Glomerular endothelial cell (primary cell): ENCODE measurements at places on chromosomes 12 and 14. TPM values are rescaled to one million over a fixed set of nuclear protein-coding genes. Genes with fewer than 3 reads are reported as not detected.

The COCH gene
- total RNA-seq, result 1.1 and 1.8 TPM in 2 replicates

The TAS2R13 gene
- total RNA-seq, result 2.7 TPM in 1 of 2 replicates, not detected in the other

The CIROP gene
- total RNA-seq, result not detected in 2 replicates

The ZC3H10 gene
- total RNA-seq, result 3.0 and 4.1 TPM in 2 replicates

The IQSEC3 gene
- 0.15 and 0.18 TPM in 2 replicates for total RNA-seq

The SLC8B1 gene
- total RNA-seq, result 23.7 and 29.1 TPM in 2 replicates

The NFKBIA gene
- total RNA-seq, result 108 and 316 TPM in 2 replicates

The HOXC6 gene
- total RNA-seq, result 0.10 and 0.70 TPM in 2 replicates

The LTBR gene
- total RNA-seq, result 177 and 186 TPM in 2 replicates

The OR4E2 gene
- total RNA-seq, result not detected in 2 replicates

The PRH2 gene
- total RNA-seq, result not detected in 2 replicates

The TMPRSS12 gene
- not detected in 2 replicates for total RNA-seq

The ZDHHC22 gene
- total RNA-seq, result not detected in 2 replicates

The SCARB1 gene
- total RNA-seq, result 32.4 and 35.2 TPM in 2 replicates

The GSC gene
- not detected in 2 replicates for total RNA-seq

The TEX52 gene
- total RNA-seq, result not detected in 2 replicates

The FAM222A gene
- total RNA-seq, result 0.99 and 1.0 TPM in 2 replicates

The TUNAR gene
- not detected in 2 replicates for total RNA-seq

The CLEC2B gene
- 31.2 and 51.1 TPM in 2 replicates for total RNA-seq

The BCL11B gene
- 0.18 TPM in 1 of 2 replicates, not detected in the other for total RNA-seq

The CD4 gene
- total RNA-seq, result not detected in 2 replicates

The GPR65 gene
- total RNA-seq, result not detected in 2 replicates

The C3AR1 gene
- 0.44 TPM in 1 of 2 replicates, not detected in the other for total RNA-seq

The C12orf54 gene
- total RNA-seq, result not detected in 2 replicates

The C12orf56 gene
- not detected in 2 replicates for total RNA-seq

The PLCZ1 gene
- not detected in 2 replicates for total RNA-seq

The PA2G4 gene
- total RNA-seq, result 113 and 125 TPM in 2 replicates

The GPR132 gene
- total RNA-seq, result 0.82 TPM in 1 of 2 replicates, not detected in the other

The ETFBKMT gene
- 2.2 and 2.6 TPM in 2 replicates for total RNA-seq

The BCL2L2 gene
- 12.6 and 23.5 TPM in 2 replicates for total RNA-seq

The WNT5B gene
- 9.4 and 9.6 TPM in 2 replicates for total RNA-seq
